CD4-positive, alpha-beta T cell treated with Interleukin-10 for 1 hour (primary cell): ENCODE measurements at places on chromosomes 11 and 22.

GRCh38 chr11:32630844-32631243, 47.2 kb downstream of the EIF3M start:
- no peak for DNase-seq

DNA sequence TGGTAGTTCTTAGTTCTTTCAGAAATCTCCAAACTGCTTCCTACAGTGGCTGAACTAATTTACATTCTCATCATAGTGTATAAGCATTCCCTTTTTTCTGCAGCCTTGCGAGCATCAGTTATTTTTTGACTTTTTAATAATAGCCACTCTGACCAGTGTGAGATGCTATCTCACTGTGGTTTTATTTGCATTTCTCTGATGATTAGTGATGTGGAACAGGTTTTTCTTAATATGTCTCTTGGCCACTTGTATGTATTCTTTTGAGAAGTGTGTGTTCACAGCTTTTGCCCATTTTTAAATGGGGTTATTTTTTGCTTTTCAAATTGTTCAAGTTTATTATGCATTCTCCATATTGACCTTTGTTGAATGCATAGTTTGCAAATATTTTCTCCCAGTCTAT, 459.3 kb downstream of the NTM start:
- no peak for DNase-seq

GRCh38 chr22:50217543-50218152, 16.8 kb downstream of the SELENOO start:
- DNase-seq = no peak

DNA sequence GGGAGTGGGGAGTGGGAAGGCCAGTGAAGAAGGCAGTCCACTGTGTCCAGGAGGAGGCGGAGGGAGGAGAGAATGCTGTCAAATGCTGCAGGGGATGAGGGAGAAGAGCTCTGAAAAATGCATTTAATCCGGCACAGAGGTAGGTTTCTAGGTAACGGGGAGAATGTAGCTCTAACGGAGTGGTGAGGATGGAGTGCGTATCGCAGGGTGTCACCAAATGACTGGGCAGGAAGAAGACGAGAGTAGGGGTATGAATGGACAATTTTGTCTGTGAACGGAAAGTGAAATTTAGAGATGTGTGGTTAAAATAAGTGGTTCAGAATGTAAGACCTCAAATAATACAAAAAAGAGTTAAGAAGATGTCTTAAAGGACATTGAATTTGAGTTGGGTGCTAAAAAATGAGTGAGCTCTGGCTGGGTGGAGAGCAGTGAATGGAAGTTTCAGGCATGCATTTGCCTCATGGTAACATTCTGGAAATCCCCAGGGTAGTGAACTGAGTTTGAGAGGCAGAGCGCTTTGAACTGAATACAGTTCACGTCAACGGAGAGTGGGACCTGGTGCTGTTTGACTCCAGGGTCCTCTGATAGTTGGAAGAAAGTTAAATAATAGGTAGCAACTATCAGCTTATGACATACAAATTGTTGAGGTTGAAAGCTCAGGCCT, 81.3 kb upstream of the CADM1 start:
- DNase-seq = no peak

DNA sequence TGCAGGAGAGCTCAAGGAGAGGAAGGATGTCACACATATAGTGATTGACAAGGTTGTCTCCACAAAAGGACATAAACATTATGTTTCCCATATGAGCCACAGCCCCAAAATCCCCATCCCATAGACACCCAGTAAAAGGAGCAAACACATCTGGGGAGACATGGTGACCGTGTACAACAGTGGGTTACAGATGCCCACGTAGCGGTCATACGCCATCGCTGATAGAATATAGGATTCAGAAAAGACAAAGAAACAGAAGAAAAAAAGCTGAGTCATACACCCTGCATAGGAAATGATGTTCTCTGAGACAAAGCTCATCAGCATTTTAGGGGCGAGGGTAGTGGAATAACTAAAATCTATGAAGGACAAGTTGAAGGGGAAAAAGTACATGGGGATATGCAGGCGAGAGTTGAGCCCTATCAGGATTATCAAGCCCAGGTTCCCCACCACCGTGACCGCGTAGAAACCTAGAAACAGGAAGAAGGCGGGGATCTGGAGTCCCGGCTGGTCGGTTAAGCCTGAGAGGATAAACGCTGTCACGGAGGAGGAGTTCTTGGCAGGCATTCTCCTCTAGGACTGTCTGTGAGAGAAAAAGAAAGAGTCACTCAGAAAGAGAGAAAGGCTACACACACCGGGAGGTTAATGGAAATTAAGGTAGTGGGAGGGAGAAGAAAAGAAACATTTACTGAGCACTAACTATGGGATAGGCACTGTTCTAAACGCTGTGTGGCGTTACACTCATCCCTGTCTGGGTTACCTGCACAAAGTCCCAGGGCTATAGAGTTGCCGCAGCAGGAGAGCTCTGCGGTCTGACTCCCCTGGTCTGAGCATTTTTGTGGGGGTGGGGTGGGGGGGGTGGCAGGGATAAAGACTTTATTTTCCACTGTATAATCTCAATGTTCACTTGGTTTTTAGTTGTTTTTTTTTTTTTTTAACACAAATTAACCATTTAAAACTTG, 36.1 kb upstream of the OR8B8 start:
- DNase-seq = no peak

GRCh38 chr11:359181-359714, 10.1 kb upstream of the B4GALNT4 start:
- peak; percentile 53 for DNase-seq

DNA sequence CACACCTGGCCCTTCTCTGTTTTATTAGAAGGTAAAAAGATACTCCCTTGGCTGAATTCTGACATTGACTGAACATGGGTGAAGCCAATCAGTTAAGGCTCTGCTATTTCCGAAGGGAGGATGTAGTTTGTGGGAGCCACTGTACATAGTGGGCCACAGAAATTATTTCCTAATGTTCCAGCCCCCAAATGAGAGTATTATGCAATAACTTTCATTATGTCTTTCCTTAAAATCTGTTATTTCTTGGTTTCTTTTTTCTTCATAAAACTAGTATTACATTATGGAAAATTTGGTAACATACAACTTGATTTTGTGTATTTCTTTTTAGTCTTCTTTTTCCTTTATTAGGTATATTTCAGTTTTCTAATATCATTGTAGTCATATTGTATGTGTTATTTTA, 51.9 kb upstream of the EP300 start:
- no peak for DNase-seq

DNA sequence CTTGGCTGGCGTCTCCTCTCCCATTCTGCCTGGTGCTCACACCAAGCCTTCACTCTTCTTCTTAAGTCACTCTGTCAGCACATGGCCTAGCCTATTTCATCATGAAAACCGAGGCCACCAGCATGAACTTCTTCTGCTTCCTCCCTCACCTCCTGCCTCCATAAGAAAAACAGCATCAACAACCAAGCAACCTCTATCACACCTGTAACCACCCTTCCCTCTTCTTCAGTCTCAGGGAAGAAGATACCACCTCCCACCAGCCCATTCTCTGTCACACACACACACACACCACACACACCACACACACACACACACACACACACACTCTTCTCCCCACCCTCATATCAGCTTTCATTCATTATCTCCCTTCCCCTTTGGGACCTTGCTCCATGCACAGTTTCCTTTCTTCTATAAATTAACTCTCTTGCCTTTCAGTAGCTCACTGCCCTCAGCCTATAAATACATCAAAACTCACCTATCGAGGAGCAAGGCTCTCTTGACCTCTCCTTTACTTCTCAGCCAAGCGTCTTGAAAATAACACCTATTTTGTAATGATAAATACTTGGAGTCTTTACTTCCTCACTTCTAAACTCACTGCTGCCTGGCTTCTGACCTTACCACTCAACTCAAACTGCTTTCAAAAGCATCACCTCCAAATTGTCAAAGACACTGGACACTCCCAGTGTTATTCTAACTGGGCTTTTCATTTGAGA, 36.6 kb downstream of the SC5D start:
- DNase-seq = peak; percentile 25

DNA sequence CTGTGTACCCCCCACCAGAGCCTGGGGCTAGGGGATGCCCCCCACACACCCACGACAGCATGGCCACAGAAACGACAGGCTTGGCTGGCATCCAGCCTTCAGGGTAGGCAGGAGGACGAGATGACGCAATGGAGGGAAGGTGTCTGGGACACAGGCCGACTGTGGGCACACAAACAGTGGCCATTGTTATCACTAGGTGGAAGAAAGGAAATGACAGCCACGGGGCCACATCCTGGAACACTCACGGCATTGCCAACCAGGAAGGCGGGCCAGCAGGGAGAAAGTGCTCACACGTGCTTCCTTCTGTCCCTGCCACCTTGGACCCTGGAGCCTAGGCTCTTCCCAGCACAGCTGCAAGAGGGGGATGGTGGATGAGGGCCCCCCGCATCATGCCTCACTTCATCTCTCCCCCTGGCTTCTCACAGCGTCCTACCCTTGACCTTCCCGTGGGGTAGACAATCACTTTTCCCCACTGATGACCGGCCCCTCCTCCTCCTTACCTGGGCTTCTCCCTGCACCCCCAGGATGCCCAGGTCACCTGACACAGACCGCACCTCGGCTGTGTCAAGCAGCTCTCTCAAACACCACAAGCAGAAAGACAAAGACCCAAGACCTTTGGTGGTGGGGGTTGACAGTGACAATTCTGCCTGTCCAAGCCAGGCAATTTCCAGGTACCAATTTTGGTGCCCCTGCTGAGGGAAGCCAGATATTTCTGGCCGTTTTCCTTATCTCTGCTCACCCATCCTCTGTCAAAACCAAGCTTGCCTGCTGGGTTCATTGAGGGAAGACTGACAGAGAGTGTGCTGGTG, 8.6 kb downstream of the PLA2G6 start:
- peak; percentile 61 for DNase-seq

- DNase-seq = no peak
These were observed 10.7 kb upstream of the TBX1 start for GRCh38 chr22:19749876-19750275.

DNA sequence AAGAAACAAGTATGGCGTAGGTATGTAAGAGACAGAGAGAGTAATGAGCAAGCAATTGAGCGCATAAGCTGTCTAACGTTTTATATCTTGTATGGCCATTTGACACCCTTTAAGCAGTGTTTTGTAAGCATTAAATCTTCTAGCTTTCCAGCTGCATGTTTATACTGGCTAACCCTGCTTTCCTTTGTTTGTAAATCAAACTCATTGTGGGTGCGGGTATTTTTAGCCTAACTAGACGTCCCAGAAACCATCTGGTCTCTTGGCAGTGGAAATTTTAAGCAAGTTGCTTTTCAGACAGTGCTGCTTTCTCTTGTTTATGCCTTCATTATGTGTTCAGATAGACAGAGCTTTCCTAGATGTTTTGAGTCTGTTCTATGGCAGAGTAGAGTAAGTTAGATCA, 73.5 kb downstream of the RNF169 start:
- no peak for DNase-seq

DNA sequence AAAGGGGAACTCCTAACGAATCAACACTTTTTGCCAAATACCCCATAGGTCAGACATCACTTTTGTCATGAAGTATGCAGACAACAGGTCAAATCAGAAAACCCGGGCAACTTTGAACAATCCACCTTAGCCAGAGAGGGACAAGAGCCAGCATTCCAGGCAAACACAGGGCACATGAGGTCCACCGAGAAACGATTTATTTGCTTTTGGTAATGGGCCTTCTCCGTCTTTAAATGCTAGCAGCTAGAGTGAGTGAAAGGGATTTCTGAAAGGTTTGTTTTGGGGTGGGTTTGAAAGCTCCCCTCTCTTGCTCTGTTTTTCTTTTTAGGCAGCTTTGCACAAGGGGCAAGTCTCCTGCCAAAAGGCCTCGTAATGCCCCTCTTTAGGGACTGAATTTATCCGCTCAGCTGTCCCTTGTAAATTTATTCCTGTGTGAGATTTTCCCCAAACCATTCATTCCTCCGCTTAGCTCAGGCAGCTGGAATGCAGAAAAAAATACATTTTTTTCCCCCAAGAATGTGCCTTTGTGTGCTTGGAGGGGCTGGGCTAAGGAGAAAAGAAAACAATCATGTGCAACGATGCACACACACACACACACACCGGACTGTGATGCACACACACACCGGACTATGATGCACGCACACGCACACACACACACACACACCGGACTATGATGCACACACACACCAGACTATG, 196.9 kb downstream of the SNX19 start:
- no peak for DNase-seq

DNA sequence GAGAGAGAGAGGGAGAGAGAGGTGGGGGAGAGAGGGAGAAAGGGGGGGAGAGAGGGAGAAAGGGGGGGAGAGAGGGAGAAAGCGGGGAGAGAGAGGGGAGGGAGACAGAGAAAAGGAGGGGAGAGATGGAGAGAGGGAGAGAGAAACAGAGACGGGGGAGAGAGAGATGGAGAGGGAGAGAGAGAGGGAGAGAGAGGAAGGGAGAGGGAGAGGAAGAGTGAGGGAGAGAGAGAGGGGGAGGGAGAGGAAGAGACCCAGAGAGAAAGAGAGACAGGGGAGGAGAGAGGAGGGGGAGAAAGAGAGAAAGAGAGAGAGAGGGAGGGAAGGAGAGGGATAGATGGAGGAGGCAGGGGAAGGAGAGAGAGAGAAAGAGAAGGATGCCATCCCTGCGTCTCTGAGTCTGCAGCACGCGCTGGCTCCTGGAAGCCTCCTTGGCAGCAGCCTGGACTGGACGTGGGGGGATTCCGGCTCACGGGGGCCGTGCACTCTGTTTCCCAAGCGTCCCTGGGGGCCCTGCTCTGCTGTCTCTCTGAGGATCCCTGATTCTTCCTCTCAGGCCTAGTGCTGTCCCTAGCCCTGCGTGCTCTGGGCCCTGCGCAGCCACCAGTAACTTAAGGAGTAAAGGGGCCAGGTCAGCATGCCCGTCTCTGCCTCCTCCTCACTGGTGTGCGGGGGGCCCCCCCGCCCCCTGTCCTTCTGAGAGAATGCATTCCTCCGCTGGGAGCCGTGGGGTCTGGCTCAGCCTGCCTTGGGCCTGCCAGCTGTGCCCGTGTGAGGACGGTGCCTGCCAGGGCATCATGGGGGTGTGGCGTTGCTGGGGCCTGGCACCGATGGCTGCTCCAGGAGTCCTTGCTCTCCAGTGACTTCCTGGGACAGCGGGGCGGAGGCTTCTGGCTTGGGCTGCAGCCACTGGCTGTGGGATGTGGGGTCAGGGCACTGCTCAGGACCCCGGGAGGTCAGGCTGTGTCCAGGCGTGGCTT, 429.5 kb downstream of the TBC1D22A start:
- DNase-seq = no peak

- no peak for DNase-seq
These were observed 67.2 kb downstream of the MYO7A start for GRCh38 chr11:77195071-77195755.

DNA sequence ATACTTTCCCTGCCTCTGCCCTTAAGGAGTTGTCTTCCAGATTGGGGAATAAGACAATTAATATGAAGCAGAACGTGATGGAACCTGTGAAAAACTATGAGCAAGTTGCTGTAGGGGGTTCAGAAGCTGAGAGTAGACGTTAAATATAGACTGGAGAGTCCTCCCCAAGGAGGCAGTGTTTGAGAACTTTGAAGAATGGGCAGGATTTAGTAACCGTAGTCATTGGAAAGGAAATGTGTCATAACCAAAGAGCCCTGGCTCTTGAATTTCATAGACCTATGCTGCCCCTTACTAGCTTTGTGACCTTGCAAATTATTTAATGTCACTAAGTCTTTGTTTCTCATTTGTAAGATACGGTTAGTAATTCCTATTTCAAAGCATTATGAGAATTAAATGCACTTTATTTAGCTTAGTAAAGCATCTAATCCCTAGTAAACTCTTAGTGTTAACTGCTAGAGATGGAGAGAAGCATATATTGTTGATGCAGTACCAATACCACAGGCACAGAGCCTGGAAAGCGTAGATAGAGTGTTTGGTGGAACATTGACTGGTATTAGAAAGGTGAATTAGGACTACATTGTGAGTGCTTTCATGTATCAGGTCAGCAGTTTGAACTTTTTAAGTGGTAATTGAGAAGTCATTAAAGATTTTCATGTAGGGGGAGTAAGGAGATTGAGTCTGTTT, 54.1 kb downstream of the MCAM start:
- peak; percentile 38 for DNase-seq
